ENCODE measurements at places on chromosomes 5 and 9. TPM values are rescaled to one million over a fixed set of nuclear protein-coding genes. Genes with fewer than 3 reads are reported as not detected.

The RNF180 gene
- total RNA-seq = 9.3 TPM

DNA sequence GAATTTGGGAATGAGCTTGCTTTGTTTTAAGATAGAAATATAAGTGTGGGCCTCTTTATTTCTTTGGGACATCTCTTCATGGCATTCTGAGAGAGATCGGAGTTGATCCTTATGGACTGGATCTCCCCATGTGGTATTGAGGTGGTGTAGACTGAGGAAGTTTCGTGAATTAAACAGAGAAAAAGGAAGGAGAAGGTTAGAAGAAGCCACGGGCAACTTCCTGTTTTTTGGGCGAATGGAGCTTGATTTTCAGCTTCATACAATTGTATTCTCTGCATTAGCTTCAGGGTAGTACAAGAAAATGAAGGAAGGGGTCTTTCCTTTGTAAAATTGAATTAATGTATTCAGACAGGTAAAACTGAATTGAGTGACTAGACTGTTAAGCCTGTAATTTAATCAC lies 70.5 kb upstream of the HMHB1 start:
- DNase-seq = no peak

DNA sequence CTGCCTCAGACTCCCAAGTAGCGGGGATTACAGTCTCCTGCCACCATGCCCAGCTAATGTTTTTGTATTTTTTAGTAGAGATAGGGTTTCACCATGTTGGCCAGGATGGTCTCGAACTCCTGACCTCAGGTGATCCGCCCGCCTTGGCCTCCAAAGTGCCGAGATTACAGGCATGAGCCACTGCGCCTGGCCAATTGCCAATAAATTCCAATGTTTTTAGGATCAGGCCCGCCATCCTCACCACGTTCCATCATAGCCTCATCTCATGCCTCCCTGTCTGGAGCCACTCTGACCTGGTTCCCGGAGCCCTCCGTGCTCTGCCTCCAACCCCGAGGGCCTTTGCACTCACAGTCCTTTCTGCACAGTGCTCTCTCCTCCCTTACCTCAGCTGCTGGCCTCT lies 71.5 kb upstream of the RAPGEF1 start:
- DNase-seq = no peak

DNA sequence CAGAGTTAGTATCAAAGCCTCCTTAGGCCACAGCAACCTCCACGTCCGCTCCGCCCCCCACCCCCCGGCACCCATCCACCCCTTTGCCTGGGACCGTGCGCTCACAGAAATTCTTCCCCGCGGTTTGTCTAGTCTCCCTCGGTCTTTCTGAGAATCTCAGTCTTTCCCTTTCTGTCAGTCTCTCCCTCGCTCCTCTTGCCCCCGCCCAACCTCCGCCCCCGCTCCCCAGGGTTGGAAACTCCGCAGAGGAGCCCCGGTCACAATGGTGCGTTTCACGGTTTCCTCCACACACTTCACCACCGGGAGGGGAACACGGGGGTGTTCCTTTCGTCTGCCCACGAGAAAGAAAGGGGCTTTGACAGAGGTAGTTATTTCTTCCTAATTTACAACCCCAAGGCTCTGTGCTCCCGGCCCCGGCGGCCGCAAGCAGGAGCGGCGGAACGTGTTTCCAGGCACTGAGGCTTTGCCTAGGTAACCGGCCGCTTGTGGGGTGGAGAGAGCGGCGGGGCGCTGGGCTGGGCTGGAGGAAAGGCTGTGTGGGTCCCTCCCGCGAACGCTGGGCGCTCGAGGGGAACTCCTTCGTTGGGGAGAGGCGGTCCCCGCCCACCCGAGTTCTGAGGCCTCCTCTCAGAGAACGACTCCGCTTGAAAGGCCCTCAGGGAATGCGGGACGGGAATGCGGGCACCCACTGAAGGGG lies 2.1 kb downstream of the NR4A3 start:
- peak; percentile 43 for DNase-seq

The SLC34A1 gene
- total RNA-seq = 0.09 TPM

DNA sequence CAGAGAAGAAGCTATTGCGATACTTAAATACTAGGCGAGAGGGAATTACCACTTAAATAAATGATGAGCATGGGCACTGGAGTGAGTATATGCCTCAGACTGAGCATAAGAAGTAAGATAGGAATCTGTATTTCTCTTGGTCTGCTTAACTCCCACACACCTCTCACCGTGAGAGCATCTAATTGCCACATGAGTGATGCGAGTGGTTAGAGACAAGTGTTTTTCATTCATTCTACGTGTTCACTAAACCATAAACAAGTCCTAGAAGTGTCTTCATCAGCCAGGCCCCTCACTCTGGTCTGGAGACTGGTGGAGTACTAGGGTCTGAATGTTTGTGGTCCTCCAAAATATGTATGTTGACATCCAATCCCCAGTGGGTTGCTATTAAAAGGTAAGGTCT lies 150.2 kb upstream of the SLC12A2 start:
- no peak for DNase-seq

DNA sequence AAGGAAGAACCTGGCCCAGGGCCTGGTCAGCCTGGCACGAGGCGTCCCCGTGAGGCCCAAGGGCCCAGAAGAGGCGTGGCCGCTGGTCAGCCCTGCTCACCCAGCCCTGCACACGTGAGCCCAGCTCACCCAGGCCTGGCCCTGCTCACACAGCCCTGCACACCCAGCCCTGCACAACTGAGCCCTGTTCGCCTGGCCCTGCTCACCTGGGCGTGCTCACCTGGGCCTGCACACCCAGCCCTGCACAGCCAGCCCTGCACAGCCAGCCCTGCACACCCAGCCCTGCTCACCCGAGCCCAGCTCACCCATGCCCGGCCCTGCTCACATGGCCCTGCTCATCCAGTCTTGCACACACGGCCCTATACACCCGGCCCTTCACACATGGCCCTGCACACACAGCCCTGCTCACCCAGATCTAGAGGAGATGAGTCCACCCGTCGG lies 2.1 kb downstream of the ZDHHC11 start:
- DNase-seq = no peak

- DNase-seq = peak; percentile 88
Observed at GRCh38 chr9:10059044-10059443, 553.8 kb downstream of the PTPRD start.

The IFNE gene
- total RNA-seq = 12.0 TPM

The MRNIP gene
- 9.5 TPM for total RNA-seq

DNA sequence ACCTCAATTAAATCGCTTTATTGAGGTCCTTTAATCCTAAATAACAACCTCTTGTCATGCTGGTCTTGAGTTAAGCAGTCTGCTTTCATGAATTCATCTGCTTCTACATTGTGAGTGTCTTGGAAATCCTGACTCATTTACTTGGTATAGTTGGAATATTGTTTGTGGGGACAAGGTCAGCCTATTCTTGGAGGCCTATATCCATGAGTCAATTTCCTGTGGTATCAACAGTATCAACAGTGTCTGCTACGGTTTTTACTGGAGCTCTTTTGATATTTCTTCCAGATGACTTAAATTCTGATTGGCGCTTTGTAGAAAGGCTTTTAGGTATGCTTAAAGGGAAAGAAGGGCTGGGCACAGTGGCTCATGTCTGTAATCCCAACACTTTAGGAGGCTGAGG lies 71.2 kb upstream of the PARP8 start:
- peak; percentile 86 for DNase-seq

DNA sequence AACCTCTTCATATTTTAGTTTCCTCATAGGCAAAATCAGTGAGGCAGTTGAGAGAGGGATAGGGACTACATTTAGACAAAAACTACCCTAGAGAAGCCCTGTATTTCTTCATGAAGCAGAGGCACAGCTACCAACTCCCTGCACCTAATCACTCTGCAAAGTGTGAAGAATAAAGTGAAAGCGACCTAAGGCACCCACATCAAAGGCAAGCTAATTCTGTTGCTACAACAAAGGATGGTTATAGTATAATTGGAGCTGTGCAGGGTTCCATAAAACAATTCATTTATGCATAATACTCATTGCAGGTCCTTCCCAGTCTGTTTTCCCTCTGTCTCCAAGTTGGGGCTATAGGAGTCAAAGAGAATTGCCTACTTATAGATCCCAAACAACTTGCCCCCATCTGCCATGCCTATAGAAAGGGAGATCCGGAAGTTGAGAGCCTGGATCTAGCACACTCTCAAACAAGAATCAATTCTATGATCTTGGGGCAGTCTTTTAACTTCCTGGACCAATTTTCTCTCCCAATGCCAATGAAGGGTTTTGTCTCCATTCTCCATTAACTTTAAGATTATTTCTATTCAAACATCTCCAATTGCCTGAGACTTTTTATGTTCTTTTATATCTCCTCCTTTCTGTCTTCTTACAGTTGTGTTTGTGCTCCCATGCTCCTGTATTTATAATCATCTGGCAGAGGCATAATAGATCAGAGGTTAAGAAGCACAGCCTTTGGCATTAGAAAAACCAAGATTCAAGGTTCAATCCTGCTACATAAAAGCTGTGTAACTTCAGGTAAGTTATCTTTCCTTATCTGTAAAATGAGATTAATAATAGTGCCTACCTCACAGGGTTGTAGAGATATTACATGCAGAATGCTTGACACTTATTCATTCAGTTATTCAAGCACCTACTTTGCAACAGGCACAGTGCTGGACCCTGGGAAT lies 56.0 kb upstream of the PTGER4 start:
- DNase-seq = no peak

The SWI5 gene
- total RNA-seq = 26.3 TPM

DNA sequence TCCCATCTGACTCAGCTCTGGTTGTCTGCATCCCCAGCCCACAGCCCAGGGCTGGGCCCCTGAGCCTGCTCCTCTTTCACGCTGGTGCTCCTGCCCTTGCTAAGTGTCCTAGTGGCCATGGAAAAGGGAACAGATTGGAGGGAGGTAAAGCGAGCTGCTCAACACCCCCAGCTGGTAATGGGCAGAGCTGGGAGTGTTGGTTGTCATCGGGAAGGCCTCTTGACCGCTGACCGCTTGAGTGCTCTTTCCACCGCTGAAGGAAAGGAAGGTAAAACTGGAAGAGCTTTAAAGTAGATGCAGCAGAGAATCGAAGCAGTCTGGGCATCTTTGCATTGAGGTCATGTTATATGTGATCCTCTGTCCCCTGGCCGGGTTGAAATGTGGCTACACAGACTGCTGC lies 60.2 kb downstream of the CRB2 start:
- no peak for DNase-seq

DNA sequence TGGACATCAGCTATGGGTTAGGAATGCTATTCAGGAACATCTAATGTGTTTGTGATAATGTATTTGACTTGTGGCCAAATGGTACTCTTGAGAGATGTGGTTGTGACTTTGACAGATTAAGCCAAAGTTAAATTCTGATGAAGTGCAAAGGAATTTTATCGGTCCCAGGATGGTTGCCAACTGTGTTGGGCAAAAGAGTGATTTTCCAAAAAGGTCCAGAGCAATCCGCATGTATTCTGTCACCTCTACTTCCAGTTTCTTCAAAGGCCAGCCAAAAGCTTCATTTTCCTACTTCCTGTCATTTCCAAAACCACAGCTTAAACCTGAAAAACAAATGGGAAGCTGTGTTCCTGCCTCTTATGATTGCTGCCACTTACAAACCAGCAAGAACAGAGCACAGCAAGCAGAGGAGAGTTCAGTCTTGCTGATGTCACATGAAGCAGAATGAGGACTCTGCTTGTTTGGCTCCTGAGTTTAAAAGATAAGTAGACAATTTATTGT lies 59.8 kb downstream of the MARCHF3 start:
- no peak for DNase-seq

The NFIL3 gene
- total RNA-seq = 40.0 TPM

The FBXO4 gene
- 8.8 TPM for total RNA-seq

- DNase-seq = peak; percentile 59
Observed at GRCh38 chr9:133059623-133060022, 2.2 kb upstream of the CEL start.

- no peak for DNase-seq
Observed at GRCh38 chr9:136386018-136386417, 12.5 kb upstream of the CARD9 start.

- DNase-seq = no peak
Observed at GRCh38 chr5:177437623-177438022, 9.0 kb upstream of the PRR7 start.

The GPRIN1 gene
- 8.7 TPM for total RNA-seq

The KCNN2 gene
- total RNA-seq = not detected

GRCh38 chr9:118163751-118164150 lies 459.5 kb downstream of the TLR4 start:
- DNase-seq = no peak

The CLINT1 gene
- total RNA-seq = 99.3 TPM

DNA sequence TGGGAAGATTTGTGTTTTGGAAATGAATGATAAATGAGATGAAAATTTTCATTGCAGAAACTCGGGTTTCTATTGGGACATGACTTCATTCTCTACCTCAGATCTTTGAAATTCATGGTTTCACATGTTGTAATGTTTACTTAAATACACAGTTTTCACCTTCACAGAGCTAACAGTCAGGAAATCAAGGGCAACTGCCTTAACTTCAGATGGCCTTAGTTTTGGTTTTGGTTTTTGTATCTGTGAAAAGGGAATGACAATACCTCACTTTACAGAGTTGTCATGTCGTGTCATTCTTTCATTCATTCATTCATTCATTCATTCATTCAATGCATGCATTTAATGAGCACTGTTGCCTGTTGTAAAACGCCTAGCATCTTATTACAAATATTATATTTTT lies 41.9 kb downstream of the NIM1K start:
- DNase-seq = no peak

DNA sequence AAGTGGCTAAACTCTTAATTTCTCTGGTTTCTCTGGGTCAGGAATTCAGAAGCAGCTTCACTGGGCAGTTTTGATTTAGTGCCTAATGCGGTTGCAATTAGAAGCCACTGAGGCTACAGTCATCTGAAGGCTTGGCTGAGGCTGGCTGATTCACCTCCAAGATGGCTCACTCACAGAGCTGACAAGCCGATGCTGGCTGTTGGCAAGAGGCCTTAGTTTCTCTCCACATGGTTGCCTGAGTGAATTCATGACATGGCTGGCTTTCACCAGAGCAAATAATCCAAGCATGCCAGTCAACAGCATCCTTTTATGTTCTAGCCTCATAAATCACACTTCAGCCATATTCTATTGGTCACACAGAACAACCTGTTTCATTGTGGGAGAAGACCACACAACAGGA lies 2.8 kb upstream of the CDK7 start:
- DNase-seq = peak; percentile 66

DNA sequence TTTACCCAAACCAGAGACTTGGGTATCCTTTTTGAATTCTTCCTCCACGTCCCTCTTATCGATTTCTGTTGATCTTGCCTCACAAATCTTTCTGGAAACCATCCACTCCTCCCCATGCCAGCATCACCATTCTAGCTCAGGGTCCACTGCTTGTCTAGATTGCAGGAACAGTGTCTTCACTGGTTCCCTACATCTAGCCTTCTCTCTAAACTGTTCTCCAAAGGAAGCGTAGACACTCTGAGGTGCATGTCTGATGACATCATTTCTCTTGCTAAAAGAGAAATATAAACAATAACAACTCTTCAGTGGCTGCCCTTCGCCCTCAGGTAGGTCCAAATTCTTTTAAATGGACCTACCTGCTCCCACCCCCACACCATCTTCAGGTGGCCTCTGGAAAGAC lies 200.1 kb downstream of the DCP2 start:
- DNase-seq = no peak

The SPRY4 gene
- 32.2 TPM for total RNA-seq

The GFPT2 gene
- total RNA-seq = not detected

GRCh38 chr5:56913766-56914165 lies 4.4 kb downstream of the SETD9 start:
- no peak for DNase-seq

The PRRX2 gene
- total RNA-seq = not detected
